ENCODE measurements at places on chromosomes 4 and X.

- no peak for DNase-seq
These were observed 601.1 kb upstream of the PRKX start for GRCh38 chrX:4314586-4314985.

DNA sequence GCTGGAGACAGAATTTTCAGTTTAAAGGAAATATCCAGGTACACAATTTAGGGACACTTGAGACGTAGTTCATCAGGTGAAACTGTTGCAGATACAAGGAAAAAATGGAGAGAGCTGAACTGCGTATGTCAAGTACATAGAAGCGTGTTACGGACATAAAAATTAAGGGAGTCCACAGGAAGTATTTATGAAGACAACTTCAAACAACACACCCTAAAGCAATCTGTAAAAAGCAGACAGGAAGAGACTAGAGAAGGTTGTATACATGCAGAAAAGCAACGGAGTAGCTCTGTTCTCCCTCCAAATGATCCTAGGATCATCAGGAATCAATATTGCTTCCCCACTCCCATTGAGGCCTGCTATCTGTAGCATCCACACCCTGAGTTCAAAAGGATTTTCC, 5.8 kb downstream of the CASK start:
- DNase-seq = no peak

GRCh38 chr4:75644095-75644494, 13.8 kb upstream of the CDKL2 start:
- DNase-seq = no peak

DNA sequence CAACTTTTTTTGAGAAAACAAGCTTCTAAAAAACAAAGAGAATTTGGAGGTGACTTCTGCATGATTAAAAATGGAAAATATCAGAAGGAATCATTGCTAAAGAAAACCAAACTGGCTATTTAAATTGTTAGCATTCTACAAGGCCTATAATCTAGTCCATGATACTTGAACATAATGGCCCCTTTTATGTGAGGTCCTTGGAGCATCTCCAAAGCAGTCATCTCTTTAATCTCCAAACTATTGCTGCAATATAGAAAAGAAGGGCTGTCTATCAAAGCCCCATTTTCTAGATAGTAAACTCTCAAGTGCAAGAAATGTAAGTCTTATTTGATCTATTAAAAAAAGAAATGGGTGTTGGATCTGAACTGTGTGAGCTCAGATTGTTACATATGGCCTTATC, 615.1 kb downstream of the CENPC start:
- DNase-seq = no peak

- peak; percentile 94 for DNase-seq
These were observed 569.3 kb upstream of the DIPK2B start for GRCh38 chrX:45769761-45770582.

DNA sequence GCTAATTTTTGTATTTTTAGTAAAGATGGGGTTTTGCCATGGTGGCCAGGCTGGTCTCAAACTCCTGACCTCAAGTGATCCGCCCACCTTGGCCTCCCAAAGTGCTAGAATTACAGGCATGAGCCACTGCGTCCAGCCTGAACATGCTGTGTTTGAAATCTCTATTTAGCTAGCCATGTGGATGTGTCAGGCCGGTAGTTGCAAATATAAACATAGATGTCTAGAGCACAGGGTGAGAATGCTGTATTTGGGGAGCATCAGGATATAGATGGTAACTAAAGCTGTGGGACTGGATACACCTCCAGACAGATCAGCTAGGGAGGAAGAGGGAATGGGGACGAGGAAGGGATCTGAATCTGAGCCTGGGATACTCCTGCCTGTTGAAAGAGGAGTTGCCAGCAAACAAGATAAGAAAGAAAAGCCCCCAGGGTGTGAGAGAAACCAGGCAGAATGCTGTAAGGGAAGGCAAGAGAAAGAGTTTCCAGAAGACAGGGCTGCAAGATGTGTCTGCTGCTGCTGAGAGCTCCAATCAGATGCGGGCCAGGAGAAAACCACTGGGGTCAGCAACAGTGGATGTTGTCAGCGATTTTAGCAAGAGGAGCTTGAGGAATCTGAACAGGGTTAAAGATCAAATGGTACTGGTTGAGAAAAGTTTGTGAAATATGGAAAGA, 177.4 kb downstream of the PALLD start:
- no peak for DNase-seq

- no peak for DNase-seq
These were observed 33.4 kb downstream of the SEPTIN11 start for GRCh38 chr4:76982638-76983584.

- no peak for DNase-seq
These were observed 123.8 kb downstream of the MAD2L1 start for GRCh38 chr4:119942806-119943205.

DNA sequence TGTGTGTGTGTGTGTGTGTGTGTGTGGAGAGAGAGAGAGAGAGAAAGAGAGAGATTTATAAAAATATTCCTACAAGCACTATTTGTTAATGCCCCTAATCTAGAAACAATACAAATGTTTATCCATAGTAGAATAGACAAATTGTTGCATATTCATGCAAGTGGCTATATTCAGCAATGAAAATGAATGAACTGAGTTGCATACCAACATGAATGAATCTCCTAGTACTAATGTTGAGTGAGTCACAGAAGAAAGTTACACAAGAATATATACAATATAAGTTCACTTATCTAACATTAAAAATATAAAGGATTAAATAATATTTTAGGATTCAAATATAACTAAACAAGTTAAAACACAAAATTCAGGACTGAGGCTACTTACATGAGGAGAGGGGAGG, 456.8 kb upstream of the AMOT start:
- DNase-seq = no peak

- no peak for DNase-seq
These were observed 121.1 kb upstream of the SORBS2 start for GRCh38 chr4:185933078-185933581.

DNA sequence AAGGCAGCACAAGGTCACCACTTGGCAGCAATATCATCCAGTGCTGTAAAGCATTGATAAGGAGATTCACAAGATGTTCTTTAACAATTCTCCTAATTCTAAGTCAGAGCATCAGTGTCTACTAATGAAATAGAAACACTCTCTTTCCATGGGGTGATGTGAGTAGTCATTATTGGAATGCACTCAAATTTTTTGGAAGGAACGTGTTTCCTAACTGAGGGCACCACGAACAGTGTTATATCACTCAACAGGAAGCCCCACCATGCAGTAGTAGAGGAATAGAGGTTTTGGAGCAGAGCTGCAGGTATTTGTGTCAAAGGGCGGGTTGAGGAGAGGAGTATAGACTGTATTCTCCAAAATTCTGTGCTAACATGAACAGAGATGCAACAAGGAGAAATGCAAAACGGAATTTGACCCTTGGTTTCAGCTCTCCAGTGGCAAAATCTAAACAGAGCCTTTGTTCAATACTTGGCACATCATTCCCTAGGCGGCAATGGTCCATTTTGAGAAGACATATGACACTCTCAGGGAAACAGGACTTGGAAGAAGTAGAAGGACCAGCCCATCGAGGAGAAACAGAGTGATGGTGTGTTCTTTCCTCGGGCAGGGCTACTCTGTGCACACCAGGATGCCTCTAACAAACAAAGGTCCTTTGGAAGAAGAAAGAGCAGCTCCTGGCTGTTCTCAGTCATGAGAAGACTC, 98.9 kb downstream of the CPEB2 start:
- no peak for DNase-seq

DNA sequence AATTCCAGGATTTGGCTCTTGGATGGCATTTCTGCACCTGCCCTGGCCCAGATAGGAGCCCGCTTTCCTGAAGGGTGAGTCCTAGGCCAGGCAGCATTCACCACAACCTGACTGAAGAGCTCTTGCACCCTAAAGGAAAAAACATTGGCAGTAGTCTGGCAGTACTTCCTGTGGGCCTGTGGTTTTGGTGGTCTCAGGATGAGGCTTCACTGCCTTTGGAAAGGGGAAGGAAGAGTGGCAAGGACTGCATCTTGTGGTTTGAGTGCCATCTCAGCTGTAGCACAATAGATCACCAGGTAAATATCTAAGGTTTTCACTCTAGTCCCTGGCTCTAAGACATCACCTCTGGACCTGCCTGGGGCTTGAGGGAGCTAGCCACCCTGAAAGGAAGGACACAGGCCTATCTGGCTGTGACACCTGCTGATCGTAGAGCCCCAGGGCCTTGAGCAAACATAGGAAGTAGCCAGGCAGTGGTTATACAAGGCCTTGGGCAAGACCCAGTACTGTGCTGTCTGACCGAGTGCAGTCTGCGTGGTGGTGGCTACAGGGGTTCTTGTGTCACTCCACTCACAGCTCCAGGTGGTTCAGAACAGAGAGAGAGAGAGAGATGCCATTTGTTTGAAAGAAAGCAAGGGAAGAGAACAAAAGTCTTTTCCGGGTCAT, 28.5 kb upstream of the PRRG1 start:
- DNase-seq = no peak

GRCh38 chr4:32249040-32249439, 1528.9 kb downstream of the PCDH7 start:
- no peak for DNase-seq

GRCh38 chr4:14906805-14907204, 95.5 kb upstream of the CPEB2 start:
- no peak for DNase-seq

DNA sequence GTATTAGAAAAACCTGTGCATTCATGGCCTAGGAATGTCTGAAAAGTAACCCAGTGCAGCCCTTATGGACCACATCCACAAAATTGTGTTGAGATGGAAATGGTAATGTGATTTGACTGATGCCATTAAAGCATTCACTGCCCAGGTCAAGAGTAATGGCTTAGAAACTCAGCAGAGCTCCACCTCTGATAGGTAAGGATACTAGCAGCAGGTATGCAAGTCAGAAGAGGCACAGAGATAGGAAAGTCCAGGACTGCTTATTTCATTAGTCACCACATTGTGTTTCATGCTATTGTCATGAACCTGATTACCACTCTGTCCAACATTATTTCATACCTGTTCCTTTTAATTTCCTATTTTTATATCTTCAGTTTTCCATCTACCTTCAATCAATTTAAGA, 2042.2 kb downstream of the ARAP2 start:
- no peak for DNase-seq

DNA sequence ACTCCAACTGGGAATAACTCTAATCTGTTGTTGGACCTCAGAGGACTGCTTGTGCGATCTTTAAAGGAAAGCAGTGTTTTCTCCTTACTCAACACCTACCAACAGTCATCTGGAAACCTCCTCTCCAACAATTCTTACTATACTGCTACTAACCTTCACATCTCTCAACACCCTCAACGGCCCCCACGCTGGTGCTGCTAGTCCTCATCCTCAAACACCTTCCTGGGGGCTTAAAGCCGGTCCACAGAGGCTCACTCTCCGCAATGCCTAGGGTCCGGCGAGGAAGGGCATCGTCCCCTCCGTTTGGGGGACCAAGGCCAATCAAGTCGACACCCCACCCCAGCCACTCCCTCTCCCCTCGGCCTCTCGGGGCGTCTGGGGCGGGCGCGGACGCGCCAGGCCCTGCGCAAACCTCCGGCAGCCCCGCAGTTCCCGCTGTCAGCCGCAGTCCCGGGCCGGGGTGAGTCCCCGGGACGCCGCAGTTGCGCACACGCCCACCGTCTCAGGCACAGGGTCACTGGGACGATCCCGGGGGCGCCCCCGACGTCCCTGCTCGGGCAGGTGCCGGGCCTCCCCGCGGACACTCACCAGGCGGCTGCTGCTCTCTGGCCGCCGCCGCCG, 418 bp downstream of the TAB3 start:
- DNase-seq = no peak

DNA sequence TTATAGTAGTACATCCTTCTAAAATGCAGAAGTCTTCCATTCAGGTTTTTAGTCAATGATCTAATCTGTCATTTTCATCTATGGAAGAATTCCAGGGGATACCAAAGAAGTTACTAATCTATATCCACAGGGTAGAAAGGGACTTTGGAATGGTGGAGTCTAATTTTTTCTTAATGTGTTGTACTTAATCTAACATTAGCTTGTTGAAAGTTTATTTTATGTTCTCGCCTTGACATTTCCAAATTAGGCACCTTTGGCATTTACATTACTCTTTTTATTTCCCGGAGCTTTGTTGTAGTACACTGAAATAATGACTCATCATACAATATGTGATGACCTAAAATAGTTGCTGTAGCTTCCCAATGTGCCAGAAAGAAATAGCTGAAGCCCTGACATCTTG, 91.5 kb downstream of the HTR2C start:
- no peak for DNase-seq

GRCh38 chr4:102678107-102678506, 82.7 kb downstream of the MANBA start:
- DNase-seq = no peak

DNA sequence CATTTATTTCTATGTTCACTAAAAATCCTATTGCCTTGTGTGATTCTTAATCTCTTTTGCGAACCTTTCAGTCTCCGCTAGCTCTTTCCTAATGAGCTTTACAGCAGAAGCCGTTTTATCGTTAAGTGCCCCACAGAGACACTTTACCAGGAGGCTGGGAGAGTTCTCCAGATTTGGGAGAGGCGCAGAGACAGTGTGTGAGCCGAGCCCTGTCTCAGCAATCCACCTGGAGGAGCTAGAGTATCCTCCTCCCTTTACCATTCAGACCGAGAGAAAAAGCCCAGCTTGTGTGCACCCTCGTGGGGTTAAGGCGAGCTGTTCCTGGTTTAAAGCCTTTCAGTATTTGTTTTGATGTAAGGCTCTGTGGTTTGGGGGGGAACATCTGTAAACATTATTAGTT, 54.9 kb upstream of the MTM1 start:
- DNase-seq = no peak

DNA sequence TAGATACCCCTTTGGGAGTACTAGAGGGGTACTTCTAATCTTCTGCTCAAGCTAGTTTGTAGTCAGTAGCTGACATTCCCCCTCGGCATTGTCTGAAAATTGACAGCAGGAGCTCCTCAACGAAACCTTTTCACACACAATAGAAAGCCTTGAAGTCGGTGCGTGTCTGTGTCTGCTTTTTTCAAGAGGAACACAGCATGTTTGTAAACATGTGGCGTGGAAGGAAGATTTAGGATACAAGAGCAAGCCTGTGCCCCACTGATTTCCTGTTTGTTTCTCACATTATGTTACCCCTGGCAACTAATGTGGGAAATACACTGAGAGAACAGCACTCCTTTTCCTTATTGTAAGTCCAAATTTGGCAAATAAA, 252.6 kb downstream of the ANKRD50 start:
- no peak for DNase-seq

- no peak for DNase-seq
These were observed 49.9 kb upstream of the SCRG1 start for GRCh38 chr4:173448608-173449379.

- DNase-seq = no peak
These were observed 17.4 kb downstream of the CCNG2 start for GRCh38 chr4:77174426-77174825.

- DNase-seq = no peak
These were observed 2.7 kb downstream of the SMAD1 start for GRCh38 chr4:145484225-145484846.

- no peak for DNase-seq
These were observed 371.8 kb upstream of the GALNTL6 start for GRCh38 chr4:171441300-171441941.

GRCh38 chrX:118723376-118723775, 4.0 kb upstream of the IL13RA1 start:
- no peak for DNase-seq

GRCh38 chr4:128521648-128522111, 234.1 kb upstream of the PGRMC2 start:
- no peak for DNase-seq

- DNase-seq = no peak
These were observed 29.0 kb downstream of the REELD1 start for GRCh38 chr4:146243141-146243882.

GRCh38 chr4:153940916-153941315, 152.0 kb upstream of the SFRP2 start:
- DNase-seq = no peak

Measured in vagina (tissue), 2 donors.